ENCODE measurements at places on chromosomes 5 and 9.
A peak's percentile ranks its signal among the peaks of the same experiment; 100 is the strongest.

- no peak for DNase-seq
These were observed 276.5 kb downstream of the NTRK2 start for GRCh38 chr9:84945878-84946538.

GRCh38 chr9:98929895-98930341 lies 13.8 kb upstream of the COL15A1 start:
- no peak for DNase-seq

DNA sequence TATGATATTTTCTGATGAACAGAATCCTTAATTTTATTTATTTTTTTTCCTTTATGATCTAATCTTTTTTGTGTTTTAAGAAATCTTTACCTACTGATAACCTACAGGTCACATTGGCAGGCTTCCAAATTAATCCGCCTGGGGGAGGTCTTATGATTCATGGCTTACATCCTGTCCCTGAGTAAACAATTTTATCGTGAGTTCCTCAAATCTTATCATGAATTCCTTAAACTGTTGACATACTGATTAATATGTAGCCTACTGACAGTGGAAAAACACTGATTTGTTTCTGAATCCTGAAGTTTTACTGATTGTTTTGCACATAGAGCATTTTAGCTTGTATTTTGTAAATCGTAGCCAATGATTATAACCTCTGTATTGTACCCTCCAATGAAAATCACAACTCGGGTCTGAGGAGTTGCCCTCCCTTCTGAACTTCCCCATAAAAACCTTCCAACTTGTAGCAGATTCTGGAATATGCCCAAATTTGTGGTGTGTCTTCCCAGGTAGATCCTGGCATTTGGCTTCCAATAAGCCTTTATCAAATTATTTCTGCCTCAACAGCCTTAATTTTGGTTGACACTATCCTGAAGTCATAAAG lies 105.6 kb downstream of the VCAN start:
- no peak for DNase-seq

- DNase-seq: no peak
These were observed 10.8 kb downstream of the DMRTA1 start for GRCh38 chr9:22457448-22457847.

DNA sequence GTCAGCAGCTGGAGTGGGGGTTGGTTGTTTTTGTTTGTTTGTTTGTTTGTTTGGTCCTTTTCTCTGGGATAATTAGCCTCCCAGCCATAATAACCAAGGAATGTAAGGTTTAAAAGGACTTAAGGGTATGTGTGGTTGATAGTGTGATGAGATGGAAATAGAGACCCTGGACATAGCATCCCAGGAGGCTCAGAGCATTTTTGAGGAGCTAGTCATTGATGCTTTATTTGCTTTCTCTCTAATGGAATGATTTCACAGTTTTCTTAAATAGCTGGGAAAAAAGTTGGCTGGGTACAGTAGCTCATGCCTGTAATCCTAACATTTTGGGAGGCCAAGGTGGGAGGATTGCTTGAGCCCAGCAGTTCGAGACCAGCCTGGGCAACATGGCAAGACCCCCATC lies 45.1 kb downstream of the TTC1 start:
- no peak for DNase-seq

DNA sequence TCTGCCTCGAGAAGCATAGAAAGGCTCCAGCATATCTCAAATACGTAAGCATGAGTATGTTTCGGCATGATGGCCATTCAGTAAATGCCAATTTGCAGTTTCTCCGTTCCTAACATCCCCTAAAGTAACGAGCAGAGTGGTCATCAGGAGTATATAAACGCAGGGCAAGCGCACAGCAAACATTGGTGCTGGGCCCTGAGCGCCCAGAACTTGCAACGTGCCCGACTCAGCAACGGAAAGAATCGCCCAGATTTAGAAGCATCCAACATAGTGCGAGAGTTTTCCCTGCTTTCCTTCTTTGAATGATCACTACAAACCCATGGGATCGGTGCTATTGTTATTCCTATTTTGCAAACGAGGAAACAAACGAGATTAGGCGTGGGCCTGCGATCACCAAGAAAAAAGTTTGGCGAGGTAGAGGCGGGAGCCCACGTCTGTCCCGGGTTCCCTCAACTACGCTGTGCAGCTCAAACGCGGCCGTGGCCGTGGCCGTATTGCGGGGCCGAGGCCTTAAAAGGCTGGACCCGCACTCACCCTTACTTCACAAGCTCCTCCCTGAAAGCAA lies 505 bp downstream of the RPS14 start:
- DNase-seq: no peak

DNA sequence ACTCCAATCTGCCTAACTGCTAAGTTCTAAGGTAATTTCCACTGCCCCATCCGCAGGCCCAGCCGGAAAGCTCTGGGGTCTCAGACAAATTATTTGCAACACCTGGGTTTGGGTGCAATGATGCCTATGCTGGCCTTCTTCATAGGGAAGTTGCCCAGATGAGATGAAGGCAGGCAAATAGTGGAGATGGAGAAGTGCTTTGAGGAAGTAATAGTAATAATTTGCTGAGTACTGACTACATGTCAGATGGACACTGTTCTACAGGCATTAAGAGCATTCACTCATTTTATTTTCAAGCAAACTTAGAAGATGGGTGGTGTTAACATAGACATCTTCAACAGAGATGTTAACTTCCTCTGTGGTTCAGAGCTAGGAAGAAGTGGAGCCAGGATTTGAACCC lies 3.8 kb downstream of the PCDH12 start:
- no peak for DNase-seq

DNA sequence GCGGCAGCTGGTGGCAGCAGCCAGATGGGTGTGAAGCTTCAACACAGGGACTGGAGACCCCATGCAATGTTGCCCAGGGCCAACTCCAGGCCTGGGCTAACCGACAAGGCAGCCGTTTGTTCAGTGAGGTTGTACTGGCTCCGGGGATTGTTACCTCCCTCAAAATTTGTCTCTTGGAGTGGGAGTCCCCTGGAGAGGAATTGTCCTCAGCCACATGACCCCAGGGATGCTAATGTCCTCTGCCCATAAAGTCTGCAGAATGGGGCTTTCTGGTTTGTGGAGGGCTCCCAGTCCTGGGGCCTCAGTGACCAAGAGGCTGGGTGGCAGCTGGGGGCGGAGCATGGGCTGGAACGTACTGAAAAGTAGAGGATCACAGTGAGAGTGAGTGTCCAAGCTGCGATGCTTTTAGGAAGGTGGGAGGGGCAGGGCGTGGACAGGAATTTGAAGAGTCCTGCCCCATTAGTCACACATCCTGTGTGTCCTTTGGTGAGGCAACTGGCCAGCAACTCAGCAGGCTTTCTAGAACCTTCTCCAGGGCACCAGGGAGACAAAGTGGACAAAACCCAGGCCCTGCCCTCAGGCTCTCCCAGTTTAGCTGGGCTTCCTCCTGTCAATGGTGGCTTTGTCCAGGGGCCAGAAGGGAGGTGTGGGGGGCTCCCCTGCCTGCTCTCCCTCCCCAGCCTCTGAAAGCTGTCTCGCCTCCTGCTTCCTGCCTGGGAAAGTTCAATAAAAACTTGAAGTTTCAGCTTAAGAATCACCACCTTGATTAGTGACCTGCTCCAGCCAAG lies 114.0 kb downstream of the NSG2 start:
- DNase-seq: no peak

DNA sequence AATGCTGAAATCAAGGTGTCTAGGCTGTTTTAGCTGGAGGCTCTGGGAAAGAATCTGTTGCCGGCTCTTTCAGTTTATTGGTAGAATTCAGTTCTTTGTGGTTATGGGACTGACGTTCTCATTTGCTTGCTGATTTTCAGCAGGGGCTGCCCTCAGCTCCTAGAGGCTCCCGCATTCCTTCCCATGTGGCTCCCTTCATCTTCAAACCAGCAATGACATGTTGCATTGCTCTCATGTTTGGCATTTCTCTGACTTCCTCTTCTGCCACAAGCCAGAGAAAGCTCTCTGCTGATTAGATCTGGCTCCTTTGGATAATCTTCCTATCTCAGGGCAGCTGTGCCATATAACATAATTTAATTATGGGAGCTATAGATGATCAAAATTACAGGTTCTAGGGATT lies 360.3 kb downstream of the LRRC70 start:
- DNase-seq: no peak

DNA sequence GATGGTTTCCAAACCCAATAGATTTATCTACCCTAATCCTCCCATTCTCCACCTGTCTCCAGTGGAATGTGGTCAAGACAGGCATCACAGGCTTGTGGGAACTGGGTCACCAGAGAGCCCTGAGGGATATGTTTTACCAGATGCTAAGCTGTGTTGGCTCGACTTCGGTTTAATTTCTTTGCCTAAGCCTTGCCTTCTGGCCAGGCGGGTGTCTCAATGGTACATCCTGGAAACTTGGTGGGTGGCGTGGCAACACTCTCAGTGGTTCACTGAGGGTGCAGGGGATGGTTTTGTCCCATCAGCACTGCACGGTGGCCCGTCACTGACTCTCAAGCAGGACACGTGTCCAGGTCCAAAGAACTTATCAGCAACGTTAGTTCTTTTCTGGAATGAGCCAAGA lies 192.2 kb downstream of the TENT4A start:
- no peak for DNase-seq

DNA sequence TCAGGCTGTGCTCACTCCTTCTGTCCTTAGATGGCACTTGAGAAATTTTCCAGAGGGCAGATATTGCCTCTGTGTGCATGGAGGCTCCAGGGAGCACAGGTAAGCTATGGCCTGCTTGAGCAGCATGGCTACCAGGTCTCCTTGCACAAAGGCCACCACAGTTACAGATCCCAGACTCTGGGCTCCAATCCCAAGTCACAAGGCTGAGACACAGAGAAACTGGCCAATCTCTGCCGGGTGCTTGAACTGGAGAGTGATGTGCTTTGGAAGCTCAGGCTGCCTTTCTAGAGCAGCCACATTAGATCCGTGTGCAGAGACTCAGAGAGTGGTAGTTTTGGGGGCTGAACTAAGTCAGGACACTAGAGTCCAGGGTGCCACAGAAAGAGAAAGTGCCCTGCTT lies 145.7 kb downstream of the SEMA6A start:
- DNase-seq: no peak

GRCh38 chr9:121776001-121776738 lies 124.7 kb downstream of the DAB2IP start:
- DNase-seq: no peak

- DNase-seq: no peak
These were observed 15.9 kb downstream of the LOX start for GRCh38 chr5:122062205-122062604.

GRCh38 chr5:68290260-68290674 lies 74.7 kb downstream of the PIK3R1 start:
- no peak for DNase-seq

DNA sequence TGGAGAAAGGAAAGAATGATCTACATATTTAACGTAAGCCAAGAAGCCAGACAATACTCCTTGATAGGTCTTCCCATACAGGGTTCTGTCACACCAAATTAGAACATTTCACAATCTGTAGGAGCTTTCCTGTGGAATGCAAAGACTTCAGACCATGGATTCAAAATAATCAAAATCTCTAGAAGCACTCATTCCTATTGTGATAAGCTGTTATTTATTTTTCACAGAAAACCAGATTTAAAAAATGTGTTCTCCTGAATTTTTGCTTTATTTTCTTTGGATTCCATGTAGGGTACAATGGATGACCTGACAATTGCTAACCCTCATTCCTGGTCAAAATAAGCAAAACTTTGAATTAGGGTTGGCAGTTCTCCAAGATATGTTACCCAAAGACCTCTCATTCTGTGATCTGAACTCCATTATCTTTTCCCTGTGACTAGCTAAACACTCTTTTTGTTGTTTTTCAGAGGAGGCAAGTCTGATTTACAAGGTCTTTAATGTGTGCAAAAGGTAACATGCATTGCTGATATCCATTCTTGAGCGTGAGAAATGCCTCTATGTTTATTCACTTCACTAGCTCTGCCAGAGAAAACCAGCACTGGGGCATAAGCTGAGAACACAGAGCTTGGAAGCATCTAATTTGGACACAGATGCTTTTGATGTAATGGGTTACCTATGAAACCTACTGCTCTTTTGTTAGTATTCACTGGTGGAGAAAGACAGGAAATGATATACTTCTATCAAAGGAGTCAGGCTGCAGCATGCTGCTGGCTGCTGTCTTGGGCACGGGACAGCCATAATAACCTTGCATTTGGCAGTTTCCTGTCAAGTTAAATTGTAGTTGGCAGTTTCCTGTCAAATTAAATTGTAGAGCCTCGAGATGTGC lies 31.4 kb downstream of the ACTBL2 start:
- no peak for DNase-seq

DNA sequence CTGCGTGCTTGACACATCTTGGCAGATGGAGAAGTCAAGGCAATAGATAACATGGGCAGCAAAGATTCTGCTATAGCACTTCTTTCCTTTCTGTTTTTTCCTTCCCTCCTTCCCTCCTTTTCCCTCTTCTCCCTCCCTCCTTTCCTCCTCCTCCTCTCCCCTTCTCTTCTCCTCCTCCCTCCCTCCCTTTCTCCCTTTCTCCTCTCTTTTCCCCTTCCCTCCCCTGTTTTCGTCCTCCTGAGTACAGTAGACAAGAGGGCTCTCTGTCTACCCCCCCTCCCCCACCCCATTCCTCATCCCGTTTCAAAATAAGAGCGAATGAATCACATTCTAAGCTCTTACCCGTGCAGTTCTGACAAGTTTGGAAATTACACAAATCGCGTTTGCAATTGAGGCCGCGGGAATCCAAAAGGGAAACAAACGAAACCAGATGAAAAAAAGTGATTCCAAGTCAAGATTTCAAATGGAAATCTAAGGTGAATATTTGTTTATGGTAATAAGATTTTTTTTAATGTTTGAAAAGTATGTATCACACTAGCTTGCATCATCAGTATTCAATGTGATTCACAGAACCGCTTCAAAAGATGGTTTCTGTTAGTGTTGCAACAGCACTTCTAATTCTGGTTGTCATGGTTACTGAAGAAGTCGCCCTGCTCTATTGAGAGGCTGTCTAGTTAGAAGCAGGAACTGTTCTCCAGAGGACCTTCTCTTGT lies 1.3 kb downstream of the NIM1K start:
- DNase-seq: peak; percentile 42

DNA sequence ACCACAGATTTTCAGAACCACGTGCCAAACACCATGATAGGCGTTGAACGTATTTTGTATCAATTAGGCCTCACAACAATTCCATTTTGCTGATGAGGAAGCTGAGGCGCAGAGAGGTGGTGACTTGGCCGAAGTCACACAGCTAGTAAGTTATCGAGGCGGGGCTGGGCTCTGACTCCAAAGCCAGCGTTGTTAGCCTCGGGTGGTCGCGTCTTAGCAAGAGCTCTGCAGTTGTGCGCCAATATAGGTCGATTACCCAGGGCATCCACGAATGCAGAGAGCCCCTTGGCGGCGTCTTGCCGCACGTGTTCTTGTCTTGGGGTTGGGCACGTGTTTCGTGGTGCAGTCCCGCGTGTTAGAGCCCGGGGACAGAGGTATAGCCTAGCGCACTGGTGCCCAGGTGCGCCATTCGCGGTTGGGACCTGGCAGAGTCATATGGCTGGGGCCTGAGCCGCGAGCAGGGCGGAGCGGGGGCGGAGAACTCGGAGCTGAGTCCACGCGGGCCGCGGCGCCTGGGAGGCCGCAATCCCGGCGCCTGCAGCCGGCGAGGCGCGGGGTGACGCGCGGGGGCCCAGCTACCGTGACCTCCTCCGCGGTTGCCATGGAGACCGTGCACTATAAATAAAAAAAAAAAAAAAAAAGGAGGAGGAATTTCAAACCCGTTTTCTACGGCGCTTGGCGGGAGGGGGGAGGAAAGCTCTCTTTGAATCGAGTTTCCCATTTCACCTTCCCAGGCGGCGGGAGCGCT lies 62.3 kb downstream of the CXXC5 start:
- peak; percentile 45 for DNase-seq

- DNase-seq: no peak
These were observed 94.4 kb downstream of the TRIO start for GRCh38 chr5:14237317-14238086.

Measured in stimulated activated CD4-positive, alpha-beta T cell treated with anti-CD3 and anti-CD28 coated beads, Interleukin-4, amount 100 ng/mL, for 24 hours (primary cell).